ENCODE measurements at places on chromosomes 11 and 22.

DNA sequence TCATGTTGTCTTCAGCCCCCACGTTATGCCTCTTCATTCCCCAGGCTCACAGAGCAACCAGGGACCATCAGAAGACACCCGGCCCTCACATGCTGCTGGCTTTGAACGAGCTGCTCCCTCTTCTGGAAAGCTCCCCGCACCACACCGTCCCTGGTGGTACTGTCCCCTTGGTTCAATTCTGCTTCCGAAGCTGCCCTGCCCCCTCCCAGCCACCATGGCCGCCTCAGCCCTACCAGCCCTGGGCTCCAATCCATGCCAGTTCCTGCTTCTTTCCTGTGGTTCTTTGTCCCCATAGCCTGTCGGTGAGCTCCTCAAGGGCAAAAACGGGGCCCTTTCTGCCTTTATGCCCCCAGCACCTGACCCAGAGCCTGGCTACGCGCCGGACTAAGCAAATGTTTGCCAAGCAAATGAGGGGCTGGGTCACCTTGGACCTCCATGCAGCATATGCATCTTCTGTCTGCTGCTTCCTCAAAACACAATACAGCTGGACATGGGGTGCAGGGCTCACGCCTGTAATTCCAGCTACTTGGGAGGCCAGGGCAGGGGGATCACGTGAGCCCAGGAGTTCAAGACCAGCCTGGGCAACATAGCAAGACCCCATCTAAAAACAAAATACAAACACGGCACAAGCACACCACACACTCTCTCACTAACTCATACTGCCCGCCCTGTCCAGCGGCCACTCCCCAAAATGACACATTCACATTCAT lies 21.3 kb downstream of the TNKS1BP1 start:
- no peak for DNase-seq

- DNase-seq: peak; percentile 32
Measured at GRCh38 chr22:20243537-20244249, 24.4 kb downstream of the RTN4R start.

- DNase-seq: no peak
Measured at GRCh38 chr11:131217313-131218310, 152.8 kb upstream of the NTM start.

- DNase-seq: no peak
Measured at GRCh38 chr11:102794382-102794781, 3.6 kb downstream of the MMP1 start.

- DNase-seq: no peak
Measured at GRCh38 chr11:114142707-114143106, 83.2 kb downstream of the ZBTB16 start.

DNA sequence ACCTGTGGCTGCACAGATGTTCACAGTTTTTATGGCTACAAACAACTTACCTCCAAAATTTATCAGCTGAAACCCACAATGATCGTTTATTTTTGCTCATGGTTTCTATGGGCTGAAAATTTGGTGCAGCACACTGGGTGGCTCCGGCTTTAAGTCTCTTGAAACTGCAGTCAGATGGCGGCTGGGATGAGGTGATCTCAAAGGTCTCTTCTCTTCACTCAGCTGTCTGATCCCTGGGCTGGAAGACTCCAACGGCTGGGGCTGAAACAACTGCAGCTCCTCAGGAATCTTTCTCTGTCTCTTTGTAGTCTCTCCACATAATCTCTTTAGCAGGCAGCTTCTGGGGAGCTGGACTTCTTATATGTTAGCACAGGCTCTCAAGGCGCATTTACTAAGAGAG lies 117.3 kb upstream of the FAT3 start:
- DNase-seq: no peak

- DNase-seq: no peak
Measured at GRCh38 chr11:73176145-73176873, 34.2 kb upstream of the FCHSD2 start.

GRCh38 chr11:92284558-92284957 lies 59.9 kb downstream of the FAT3 start:
- no peak for DNase-seq

- no peak for DNase-seq
Measured at GRCh38 chr11:79157738-79158137, 283.1 kb downstream of the TENM4 start.

DNA sequence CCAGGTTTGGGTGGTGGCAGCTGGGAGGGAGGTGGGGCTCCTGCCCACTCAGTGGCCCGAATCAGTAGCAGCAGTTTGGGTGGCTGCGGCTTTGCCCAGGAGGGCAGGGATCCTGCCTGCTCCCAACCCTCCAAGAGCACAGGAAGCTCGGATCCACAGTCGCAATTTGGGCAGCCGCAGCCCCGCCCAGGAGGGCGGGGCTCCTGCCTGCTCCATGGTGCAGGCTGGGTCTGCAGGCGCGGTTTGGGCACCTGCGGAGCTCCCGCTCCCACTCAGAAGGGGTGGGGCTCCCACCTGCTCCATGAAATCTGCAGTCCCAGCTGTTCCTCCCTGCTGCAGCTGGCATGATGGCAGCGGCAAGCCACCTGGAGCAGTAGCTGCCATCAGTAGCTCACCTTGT lies 38.1 kb upstream of the CALCB start:
- DNase-seq: no peak

DNA sequence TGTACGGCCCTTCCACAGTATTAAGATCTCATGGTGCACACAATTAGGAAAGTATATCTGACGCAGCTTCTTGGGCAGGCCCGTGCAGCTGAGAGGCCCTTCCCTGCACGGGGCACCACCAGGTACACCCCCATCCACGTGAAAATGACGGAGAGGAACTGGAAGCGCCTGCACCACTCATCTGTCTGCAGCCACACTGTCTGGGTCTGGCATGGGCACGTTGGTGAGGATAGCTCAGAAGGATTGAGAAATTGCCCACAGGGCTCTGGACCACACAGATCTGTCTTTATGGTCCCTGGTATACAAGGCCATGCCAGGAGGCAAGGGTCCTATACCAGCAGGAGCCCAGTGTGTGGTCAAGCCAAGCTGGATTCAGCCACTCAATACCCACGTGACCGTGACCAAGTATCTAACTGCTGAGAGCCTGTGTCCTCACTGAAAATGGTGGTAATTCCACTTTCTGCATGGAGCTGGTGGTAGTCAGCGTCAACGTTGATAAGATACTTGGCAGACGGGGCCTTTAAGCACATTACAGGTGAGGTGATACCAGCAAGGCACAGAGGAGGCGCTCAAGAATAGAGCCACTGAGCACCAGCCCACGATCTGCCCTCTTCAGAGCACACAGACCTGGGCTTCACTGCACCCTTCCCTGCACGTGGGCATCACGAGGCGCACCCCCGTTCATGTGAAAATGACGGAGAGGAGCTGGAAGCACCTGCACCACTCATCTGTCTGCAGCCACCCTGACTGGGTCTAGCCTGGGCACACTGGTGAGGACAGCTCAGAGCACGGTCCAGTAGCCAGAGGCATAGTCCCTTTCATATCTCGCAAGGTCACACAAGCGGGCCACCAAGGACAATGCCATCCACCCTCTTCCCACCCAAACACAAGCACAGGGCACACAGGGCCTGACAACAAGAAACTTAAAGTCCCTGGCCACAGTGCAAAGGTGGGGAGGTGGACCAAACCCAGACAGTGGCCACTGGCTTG lies 28.4 kb downstream of the SHANK2 start:
- DNase-seq: no peak

- no peak for DNase-seq
Measured at GRCh38 chr11:70594031-70594430, 195.7 kb downstream of the CTTN start.

GRCh38 chr11:126716456-126717083 lies 284.0 kb downstream of the KIRREL3 start:
- DNase-seq: peak; percentile 9
